ENCODE measurements at places on chromosomes 16 and 17. TPM values are rescaled to one million over a fixed set of nuclear protein-coding genes. Genes with fewer than 3 reads are reported as not detected.

AGRP gene
- not detected for total RNA-seq

TLCD3B gene
- 26.9 TPM for total RNA-seq

CD7 gene
- 0.86 TPM for total RNA-seq

VAT1L gene
- 49.6 TPM for total RNA-seq

WSCD1 gene
- 47.4 TPM for total RNA-seq

LCMT1 gene
- 81.1 TPM for total RNA-seq

RNF227 gene
- 0.77 TPM for total RNA-seq

KRTAP4-6 gene
- total RNA-seq = not detected

JMJD6 gene
- 22.2 TPM for total RNA-seq

RPTOR gene
- 29.0 TPM for total RNA-seq

IRX6 gene
- total RNA-seq = 0.55 TPM

C16orf92 gene
- not detected for total RNA-seq

ABCA9 gene
- total RNA-seq = not detected

TVP23C gene
- total RNA-seq = 9.6 TPM

KIAA0753 gene
- 29.2 TPM for total RNA-seq

ZSCAN10 gene
- total RNA-seq = 209 TPM

C1QTNF8 gene
- not detected for total RNA-seq

TBC1D3K gene
- not detected for total RNA-seq

ANKRD40CL gene
- total RNA-seq = not detected

SLC52A1 gene
- 0.61 TPM for total RNA-seq

PLEKHH3 gene
- 11.1 TPM for total RNA-seq

ENPP7 gene
- total RNA-seq = not detected

MPG gene
- total RNA-seq = 35.8 TPM

MBTD1 gene
- total RNA-seq = 51.4 TPM

TBC1D3E gene
- not detected for total RNA-seq

IRX3 gene
- 1.6 TPM for total RNA-seq

TMEM235 gene
- total RNA-seq = not detected

KRT27 gene
- total RNA-seq = not detected

HOXB9 gene
- total RNA-seq = not detected

RBFOX1 gene
- 3.1 TPM for total RNA-seq

CTRB2 gene
- not detected for total RNA-seq

WFDC1 gene
- total RNA-seq = 1.1 TPM

SMPD3 gene
- 1.3 TPM for total RNA-seq

MYO15B gene
- 11.2 TPM for total RNA-seq

WNK4 gene
- total RNA-seq = 1.2 TPM

ATP2C2 gene
- total RNA-seq = 3.6 TPM

PPP1R27 gene
- not detected for total RNA-seq

TLCD2 gene
- total RNA-seq = 1.4 TPM

DPEP2 gene
- total RNA-seq = not detected

CCL7 gene
- total RNA-seq = not detected

GRB7 gene
- total RNA-seq = 32.2 TPM

GFOD2 gene
- 33.2 TPM for total RNA-seq

RNF112 gene
- total RNA-seq = 2.2 TPM

GDE1 gene
- 70.8 TPM for total RNA-seq

B4GALNT2 gene
- total RNA-seq = 0.04 TPM

CCR7 gene
- 0.17 TPM for total RNA-seq

UTS2R gene
- 0.63 TPM for total RNA-seq
